ENCODE measurements at places on chromosomes 11 and 22.

DNA sequence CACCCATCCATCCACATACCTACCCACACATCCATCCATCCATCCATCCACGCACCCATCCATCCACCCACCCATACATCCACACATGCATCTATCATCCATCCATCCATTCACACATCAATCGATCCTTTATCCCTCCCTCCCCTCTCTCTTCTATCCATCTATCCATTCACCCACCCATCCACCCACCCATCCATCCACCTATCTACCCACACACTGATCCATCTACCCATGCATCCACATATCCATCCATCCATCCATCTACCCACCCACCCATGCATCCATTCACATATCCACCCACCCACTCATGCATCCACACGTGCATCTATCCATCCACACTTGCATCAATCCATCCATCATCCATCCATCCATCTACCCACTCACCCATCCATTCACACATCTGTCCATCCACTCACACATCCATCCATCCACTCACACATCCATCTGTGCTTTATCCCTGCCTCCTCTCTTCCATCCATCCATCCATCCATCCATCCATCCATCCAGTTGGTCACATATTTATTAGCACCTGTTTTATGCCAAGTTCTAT lies 366.1 kb downstream of the CTTN start:
- no peak for DNase-seq

GRCh38 chr11:77065878-77066228 lies 918 bp upstream of the CAPN5 start:
- no peak for DNase-seq

DNA sequence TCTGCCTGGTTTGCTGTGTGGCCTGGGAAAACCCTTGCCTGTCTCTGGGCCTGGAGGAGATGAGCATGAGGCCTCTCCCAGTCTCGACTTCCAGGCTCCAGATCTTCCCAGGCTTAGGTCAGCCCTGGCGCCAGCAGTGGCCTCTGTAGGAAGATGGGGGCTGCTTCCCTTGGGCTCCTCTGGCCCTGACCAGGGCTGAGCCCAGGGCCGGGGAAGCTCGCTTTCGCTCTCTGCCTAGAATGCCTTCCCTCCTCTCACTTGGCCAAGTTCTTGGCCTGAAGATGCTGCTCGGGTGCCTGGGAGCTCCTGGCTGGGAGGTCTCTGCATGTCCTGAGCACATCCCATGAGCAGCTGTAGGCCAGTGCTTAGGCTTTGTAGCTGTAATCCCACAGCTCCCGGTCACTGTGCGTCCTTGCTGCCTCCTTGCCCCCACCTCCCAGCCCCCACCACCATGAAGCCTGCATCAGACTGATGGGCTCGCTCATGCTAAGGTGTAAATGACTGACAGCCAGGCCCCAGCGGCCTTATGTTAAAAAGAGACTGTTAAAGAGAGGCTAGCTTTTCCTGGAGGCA lies 25.5 kb downstream of the SHISAL1 start:
- no peak for DNase-seq

DNA sequence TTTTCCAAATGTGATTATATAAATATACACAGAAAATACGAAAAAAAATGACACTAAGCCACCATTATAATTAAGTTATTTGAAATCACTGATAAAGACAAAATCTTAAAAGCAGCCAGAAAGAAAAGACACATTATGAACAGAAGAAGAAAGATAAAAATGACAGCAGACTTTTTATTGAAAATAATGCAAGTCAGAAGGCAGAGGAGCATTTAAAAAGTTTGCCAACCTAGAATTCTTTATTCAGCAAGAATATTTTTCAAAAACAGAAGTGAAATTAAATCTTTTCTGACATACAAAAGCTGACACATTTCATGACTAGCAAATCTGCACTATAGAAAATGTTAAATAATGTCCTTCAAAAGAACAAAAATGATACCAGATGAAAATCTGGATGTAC lies 77.8 kb downstream of the CD82 start:
- DNase-seq = no peak

- DNase-seq = no peak
Observed at GRCh38 chr11:75896843-75897419, 81.9 kb downstream of the UVRAG start.

DNA sequence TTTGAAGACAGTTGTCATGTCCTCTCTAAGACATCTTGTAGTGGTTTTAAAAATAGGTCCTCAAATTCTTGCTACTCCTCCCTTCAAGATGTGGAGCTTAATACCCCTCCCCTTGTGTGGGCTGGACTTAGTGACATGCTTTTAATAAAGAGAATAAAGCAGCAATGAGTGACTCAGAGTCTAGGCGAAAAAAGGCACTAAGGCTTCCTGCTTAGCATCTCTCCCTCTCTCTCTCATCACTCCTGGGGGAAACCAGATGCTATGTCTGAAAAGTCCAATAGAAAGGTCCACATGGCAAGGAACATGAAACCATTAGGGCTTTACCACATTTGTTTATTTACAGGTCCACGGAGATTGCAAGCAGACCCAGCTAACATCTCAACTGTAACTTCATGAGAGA lies 11.7 kb downstream of the SERGEF start:
- no peak for DNase-seq

GRCh38 chr11:109173504-109173903 lies 248.5 kb upstream of the C11orf87 start:
- no peak for DNase-seq

DNA sequence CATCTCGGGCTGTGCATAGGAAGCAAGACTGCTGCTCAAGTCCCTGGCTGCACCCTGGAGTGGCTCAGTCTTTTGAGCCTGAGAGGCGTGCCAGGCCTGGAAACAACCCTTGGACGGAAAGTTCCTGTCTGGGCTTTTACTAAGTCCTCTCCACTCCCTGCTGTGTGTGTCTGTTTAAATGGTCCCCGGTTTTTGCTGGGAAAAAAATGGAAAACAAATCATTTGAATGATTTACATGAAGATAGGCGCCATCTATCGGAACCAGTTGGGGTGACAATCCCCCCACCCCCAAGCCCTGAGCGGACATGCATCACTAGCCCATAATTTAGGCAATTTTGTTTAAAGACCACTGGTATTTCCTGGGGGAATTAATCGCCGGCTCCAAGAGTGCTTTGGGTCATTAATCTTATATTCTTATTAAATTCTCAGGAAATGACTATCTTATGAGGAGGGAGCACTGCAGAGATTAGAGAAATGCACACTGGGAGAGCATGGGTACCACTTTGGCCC lies 2.7 kb upstream of the GAB2 start:
- no peak for DNase-seq

DNA sequence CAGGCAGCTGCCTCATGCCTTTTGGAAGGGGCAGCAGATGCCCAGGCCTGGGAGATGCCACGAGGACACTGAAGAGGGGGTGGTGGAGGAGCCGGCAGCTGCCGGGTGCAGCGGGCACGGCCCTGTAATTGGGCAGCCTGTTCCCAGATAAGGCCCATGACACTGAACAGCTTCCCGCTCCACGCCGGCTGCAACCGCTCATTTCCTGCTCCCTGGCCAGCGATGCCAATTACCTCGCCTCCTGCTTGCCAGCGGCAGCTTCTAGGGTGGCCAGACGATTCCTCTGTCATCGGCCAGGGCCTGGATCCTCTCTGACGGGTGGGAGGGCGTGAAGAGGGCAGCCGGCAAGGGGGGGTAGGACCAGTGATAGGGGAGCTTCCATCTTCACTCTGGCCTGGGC lies 22.8 kb downstream of the FLRT1 start:
- no peak for DNase-seq

GRCh38 chr11:27020751-27021150 lies 19.9 kb upstream of the BBOX1 start:
- DNase-seq = no peak

GRCh38 chr11:117998664-117999353 lies 12.6 kb downstream of the IL10RA start:
- DNase-seq = no peak

DNA sequence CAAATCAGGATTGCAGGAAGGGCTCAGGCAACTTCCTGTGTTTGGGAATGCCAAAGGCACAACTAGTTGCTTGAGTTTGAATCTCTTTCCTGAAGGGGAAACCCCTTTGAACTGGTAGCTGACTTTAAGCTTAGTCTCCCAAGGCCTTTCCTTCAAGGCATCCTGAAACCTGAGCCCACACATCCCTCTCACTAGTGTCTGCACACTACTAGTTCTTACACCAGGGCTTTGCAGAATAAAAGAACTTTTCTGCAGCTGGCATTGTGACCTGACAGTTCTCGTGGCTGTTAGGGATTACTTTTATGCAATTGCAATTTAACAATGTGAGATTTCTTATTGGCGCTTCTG lies 95.4 kb downstream of the EXT2 start:
- DNase-seq = no peak

- DNase-seq = peak; percentile 6
Observed at GRCh38 chr11:114738954-114739353, 60.6 kb downstream of the NXPE2 start.

- no peak for DNase-seq
Observed at GRCh38 chr11:334264-334994, 13.8 kb upstream of the IFITM3 start.

GRCh38 chr11:130386056-130386455 lies 42.4 kb downstream of the ADAMTS8 start:
- DNase-seq = no peak

DNA sequence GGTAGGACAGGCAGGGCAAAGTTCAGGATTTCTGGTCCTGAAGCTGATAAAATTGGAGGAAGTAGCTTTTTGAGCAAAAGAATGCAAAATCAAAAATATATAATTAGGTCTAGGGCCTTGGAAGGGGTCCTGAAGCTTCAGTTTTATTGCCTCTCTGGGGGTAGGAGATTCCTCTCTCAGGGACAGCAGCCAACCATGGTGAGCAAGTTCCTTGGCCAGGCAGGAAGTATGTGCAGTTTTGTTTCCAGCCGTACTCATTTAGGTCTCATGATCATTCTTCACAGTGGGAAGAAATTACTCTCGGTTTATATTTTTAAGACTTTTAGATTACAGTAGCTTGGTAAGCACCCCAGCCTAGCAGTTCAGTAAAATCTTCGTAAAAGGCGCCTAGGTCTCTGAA lies 2.9 kb upstream of the RAB38 start:
- no peak for DNase-seq

DNA sequence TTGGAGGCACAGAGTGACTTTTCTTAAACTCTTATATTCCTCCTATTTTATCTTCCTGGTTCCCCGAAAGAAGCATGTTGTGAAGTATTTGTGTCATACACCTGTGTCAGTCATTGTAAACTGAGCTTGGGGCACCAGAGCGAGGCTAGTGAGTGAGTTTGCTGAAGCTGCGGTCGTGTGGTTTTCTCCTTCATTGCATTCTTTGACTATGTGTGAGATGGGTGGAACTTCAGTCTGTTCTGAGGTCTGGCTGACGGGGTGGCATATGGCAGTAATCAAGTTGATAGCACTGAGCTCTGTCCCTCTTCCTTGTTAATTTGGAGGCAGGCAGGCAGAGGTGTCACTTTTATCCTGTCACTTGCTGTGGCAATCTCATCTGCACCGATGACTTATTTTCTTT lies 4.2 kb downstream of the VPS26B start:
- no peak for DNase-seq

GRCh38 chr22:24768537-24769374 lies 5.8 kb downstream of the PIWIL3 start:
- DNase-seq = peak; percentile 8

DNA sequence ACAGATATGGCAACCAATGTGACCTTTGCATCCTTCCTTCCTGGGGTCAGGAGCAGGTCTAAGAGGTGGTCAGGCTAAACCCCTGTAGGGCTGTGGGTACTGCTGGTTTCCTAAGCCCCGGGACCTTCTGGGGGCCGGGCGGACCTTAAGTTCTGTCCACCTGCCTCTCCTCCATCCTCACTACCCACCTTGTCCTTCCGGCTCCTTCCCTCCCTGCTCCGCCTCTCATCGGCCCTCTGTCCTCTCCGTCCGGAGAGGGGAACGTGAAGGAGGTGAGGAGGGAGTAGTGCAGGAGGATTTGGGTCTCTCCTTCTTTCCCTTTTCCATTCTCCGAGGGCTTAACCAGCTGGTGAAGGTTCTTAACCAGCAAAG lies 28.3 kb upstream of the PARVB start:
- DNase-seq = no peak

DNA sequence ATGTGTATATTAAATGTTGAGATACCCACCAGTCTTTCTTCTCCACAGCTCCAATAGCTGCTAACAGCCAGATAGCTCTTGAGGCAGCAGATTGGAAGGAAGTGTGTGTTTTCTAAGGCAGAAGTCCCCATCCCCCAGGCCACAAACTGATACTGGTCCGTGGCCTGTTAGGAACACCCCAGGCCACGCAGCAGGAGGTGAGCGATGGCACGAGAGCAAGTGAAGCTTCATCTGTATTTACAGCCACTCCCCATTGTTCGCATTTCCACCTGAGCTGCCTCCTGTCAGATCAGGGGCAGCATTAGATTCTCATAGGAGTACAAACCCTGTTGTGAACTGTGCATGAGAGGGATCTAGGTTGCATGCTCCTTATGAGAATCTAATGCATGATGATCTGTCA lies 12.7 kb downstream of the CCDC73 start:
- DNase-seq = no peak

GRCh38 chr22:41334215-41334614 lies 32.9 kb downstream of the ZC3H7B start:
- DNase-seq = no peak

GRCh38 chr22:37501610-37502341 lies 15.6 kb upstream of the MFNG start:
- DNase-seq = no peak

GRCh38 chr11:34243600-34244464 lies 114.0 kb downstream of the ABTB2 start:
- DNase-seq = no peak

GRCh38 chr11:12118949-12119348 lies 8.6 kb downstream of the MICAL2 start:
- no peak for DNase-seq

Data from NK-92 treated with Interleukin-12 subunit alpha and Interleukin-12 subunit beta, amount 100 ng/mL, for 24 hours (cell line).